ENCODE measurements at places on chromosomes 7 and 10. TPM values are rescaled to one million over a fixed set of nuclear protein-coding genes. Genes with fewer than 3 reads are reported as not detected.

The POP7 gene
- 27.6 TPM for total RNA-seq

The ANK3 gene
- total RNA-seq, result 27.5 TPM

The LAMB1 gene
- 432 TPM for total RNA-seq

The MEST gene
- 917 TPM for total RNA-seq

The CYP2C9 gene
- total RNA-seq, result not detected

The SLC35B4 gene
- total RNA-seq, result 16.6 TPM

The PNLIPRP2 gene
- total RNA-seq, result not detected

The SUN3 gene
- total RNA-seq, result not detected

The HECW1 gene
- total RNA-seq, result not detected

The SMO gene
- total RNA-seq, result 28.8 TPM

The ITGA8 gene
- total RNA-seq, result under 0.01 TPM

The CYP3A7 gene
- total RNA-seq, result 0.30 TPM

The PTF1A gene
- total RNA-seq, result not detected

The LRRC27 gene
- 13.1 TPM for total RNA-seq

The SLC26A3 gene
- total RNA-seq, result not detected

The UNC5B gene
- 46.3 TPM for total RNA-seq

The CXCL12 gene
- 5.6 TPM for total RNA-seq

The UTF1 gene
- total RNA-seq, result not detected

The WASHC2C gene
- total RNA-seq, result 49.5 TPM

The POU6F2 gene
- total RNA-seq, result not detected

The CDC14C gene
- not detected for total RNA-seq

The LIPJ gene
- total RNA-seq, result not detected

The HOXA7 gene
- 1.8 TPM for total RNA-seq

The ANAPC16 gene
- 47.2 TPM for total RNA-seq

The CCNJ gene
- total RNA-seq, result 7.4 TPM

The NXPH1 gene
- total RNA-seq, result not detected

The ZNF736 gene
- 10.5 TPM for total RNA-seq

The CYREN gene
- total RNA-seq, result 36.2 TPM

The TM9SF3 gene
- total RNA-seq, result 174 TPM

The PCBD1 gene
- total RNA-seq, result 42.9 TPM

The DOCK1 gene
- 69.8 TPM for total RNA-seq

The ADK gene
- 22.6 TPM for total RNA-seq

The GRB10 gene
- 32.7 TPM for total RNA-seq

The ABCA13 gene
- total RNA-seq, result 0.09 TPM

The CDHR1 gene
- under 0.01 TPM for total RNA-seq

The FAM25A gene
- not detected for total RNA-seq

The RGR gene
- not detected for total RNA-seq

The PHKG1 gene
- 0.46 TPM for total RNA-seq

The ELFN1 gene
- total RNA-seq, result 0.74 TPM

The SPDYE6 gene
- total RNA-seq, result not detected

The INTS15 gene
- total RNA-seq, result 8.9 TPM

The LIPA gene
- 64.1 TPM for total RNA-seq

The PRLHR gene
- not detected for total RNA-seq

The PHYHIPL gene
- not detected for total RNA-seq
